Natural killer cell treated with Interleukin-12 subunit alpha and Interleukin-12 subunit beta and Interleukin-15 and Interleukin-18, amount 100 ng/mL, for 72 hours (primary cell): ENCODE measurements at places on chromosomes 3 and 15. TPM values are rescaled to one million over a fixed set of nuclear protein-coding genes. Genes with fewer than 3 reads are reported as not detected.
A peak's percentile ranks its signal among the peaks of the same experiment; 100 is the strongest.

ATP2B2 gene
- not detected for total RNA-seq

SGO1 gene
- 11.0 TPM for total RNA-seq

HCLS1 gene
- 297 TPM for total RNA-seq

ST8SIA2 gene
- not detected for total RNA-seq

XRN1 gene
- total RNA-seq: 73.2 TPM

PRKCI gene
- total RNA-seq: 12.4 TPM

SLC9C1 gene
- total RNA-seq: not detected

CX3CR1 gene
- 18.4 TPM for total RNA-seq

- no peaks in the 10 kb centered on the region for H3K27me3 ChIP-seq
- H3K27ac ChIP-seq: no peak overlapping the region
- no peaks in the 10 kb centered on the region for H3K4me1 ChIP-seq
- no peak for DNase-seq
Measured at GRCh38 chr3:123655400-123655799, 70.5 kb upstream of the HACD2 start.

DNA sequence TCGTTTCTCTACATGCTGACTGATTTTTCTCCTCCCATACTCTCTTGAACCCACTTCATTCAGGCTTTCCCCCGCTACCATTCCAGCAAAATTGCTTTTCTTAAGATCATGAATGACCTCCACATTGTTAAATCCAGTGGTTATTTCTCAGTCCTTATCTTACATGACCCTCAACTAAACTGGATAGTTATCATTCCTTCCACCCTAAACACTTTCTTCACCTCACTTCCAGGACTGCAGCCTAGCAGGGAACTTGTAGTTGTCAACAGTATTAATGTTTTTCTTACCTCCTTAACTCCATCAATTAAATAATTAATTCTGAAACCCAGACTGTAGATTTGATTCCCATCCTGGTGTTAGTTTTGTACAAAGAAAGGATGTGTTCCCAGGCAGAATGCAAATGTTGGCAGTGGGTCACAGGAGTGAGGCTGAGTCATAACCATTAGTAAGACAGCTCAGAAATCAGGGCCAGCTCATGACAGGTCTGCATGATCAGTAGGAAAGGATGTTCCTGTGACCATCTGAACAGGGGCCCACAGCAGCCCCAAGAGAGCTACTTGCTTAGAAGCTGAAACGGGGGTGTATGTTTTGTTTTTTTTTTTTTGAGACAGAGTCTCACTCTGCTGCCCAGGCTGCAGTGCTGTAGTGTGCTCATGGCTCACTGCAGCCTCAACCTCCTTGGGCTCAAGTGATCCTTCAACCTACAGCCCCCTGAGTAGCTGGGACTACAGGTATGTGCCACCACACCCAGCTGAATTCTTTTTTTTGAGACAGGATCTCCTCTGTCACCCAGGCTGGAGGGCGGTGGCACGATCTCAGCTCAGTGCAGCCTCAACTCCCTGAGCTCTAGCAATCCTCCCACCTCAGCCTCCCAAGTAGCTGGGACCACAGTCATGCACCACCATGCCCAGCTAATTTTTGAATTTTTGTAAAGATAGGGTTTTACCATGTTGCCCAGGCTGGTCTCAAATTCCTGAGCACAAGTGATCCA lies 9.1 kb downstream of the BCL2L10 start:
- H3K4me3 ChIP-seq: no peak overlapping the region
- H3K36me3 ChIP-seq: no peaks in the 10 kb centered on the region
- peaks cover 6% of the 10 kb centered on the region for H3K27me3 ChIP-seq
- no peak overlapping the region for H3K27ac ChIP-seq
- DNase-seq: no peak
- peaks cover 6% of the 10 kb centered on the region for H3K4me1 ChIP-seq

DNA sequence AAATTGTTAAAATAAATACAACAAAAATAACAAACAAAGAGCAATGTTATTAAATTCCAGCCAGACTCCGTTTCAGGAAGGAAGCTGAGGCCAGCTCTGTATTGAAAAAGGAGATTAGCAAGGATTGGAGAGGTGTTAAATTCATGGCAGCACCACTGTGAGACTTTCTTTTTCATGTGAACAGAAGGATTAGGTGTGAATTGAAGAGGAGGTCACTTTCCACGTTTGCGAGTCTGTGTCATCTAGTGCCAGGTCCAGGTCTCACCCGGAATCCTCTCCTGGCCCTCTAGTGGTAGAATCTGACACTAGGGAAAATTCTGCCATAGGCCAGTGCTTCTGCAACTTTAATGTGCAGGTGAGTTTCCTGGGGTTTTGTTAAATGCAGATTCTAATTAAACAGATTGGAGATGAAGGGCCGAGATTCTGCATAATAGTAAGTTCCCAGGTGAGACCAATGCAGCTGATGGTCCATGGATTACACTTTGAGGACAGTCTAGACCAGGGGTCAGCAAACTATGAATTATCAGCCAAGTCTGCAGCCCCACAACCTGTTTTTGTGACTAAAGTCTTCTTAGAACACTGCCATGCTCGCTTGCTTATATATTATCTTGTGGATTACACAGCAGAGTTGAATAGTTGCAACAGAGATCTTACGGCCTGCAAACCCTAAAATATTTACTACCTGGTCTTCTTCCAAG lies 9.2 kb upstream of the SLC6A1 start:
- no peaks in the 10 kb centered on the region for H3K36me3 ChIP-seq
- no peak for DNase-seq
- H3K27me3 ChIP-seq: peaks cover 8% of the 10 kb centered on the region
- H3K4me1 ChIP-seq: no peaks in the 10 kb centered on the region
- H3K27ac ChIP-seq: no peak overlapping the region
- H3K4me3 ChIP-seq: no peak overlapping the region

GRCh38 chr15:91319371-91320059 lies 219.5 kb downstream of the SV2B start:
- H3K4me1 ChIP-seq: peaks cover 11% of the 10 kb centered on the region
- no peak for DNase-seq
- peak overlapping the region; percentile 52 for H3K27ac ChIP-seq
- H3K4me3 ChIP-seq: no peak overlapping the region
- H3K27me3 ChIP-seq: peaks cover 30% of the 10 kb centered on the region
- peaks cover 8% of the 10 kb centered on the region for H3K36me3 ChIP-seq

DNA sequence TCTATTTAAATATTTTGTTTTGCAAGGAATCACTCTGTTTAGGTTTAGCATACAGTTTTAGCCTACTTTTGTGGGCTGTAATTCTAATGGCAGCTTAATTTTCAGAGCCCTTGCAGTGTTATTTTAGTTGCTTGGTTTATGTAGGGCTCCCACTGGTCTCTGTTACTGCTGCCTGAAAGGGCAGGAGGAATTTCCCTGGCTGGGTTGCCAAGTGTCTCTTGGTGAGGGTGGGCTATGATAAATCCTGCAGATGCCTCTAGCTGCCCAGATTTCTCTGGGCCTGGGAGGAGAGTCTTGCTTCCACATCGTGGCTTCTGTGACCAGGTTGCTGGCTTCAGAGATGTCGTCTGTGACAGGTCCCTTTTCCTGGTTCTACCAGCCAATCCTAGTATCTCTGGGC lies 36.2 kb downstream of the ILDR1 start:
- peaks cover 20% of the 10 kb centered on the region for H3K36me3 ChIP-seq
- H3K27ac ChIP-seq: no peak overlapping the region
- peaks cover 15% of the 10 kb centered on the region for H3K27me3 ChIP-seq
- no peaks in the 10 kb centered on the region for H3K4me1 ChIP-seq

GRCh38 chr3:58672880-58673279 lies 6.3 kb upstream of the FAM3D start:
- no peak overlapping the region for H3K27ac ChIP-seq
- no peaks in the 10 kb centered on the region for H3K4me1 ChIP-seq
- no peaks in the 10 kb centered on the region for H3K36me3 ChIP-seq
- peaks cover 11% of the 10 kb centered on the region for H3K27me3 ChIP-seq

GRCh38 chr3:99250821-99251355 lies 349.4 kb upstream of the DCBLD2 start:
- no peaks in the 10 kb centered on the region for H3K27me3 ChIP-seq
- DNase-seq: no peak
- no peak overlapping the region for H3K27ac ChIP-seq

DNA sequence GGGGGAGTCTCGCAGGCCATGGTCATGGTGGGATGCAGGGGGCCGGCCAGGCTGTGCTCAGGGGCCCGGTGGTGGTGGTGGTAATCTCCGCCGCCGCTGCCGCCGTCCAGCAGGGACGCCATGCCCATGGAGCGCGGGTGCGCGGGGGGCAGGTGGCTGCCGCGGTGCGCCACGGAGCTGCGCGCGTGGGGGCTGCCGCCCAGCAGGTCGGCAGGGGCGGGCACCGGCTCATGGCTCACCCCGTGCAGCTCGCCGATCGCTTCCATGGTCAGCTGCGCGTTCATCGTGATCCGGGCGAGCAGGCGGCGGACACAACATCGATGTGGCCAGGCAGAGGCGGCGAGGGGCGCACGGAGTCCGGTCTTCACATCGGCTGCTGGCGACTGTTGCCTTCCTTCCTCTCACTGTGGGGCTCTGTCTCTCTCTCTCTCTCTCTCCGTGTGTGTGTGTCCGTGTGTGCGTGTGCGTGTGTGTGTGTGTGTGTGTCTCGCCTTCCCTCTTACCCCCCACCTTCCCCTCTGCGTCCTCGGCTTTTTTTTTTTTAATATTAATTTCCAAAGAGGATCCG lies 451 bp downstream of the ONECUT1 start:
- H3K27me3 ChIP-seq: peaks cover 53% of the 10 kb centered on the region
- H3K4me3 ChIP-seq: peak overlapping the region; percentile 65
- H3K36me3 ChIP-seq: no peaks in the 10 kb centered on the region
- peaks cover 12% of the 10 kb centered on the region for H3K4me1 ChIP-seq
- no peak overlapping the region for H3K27ac ChIP-seq

DNA sequence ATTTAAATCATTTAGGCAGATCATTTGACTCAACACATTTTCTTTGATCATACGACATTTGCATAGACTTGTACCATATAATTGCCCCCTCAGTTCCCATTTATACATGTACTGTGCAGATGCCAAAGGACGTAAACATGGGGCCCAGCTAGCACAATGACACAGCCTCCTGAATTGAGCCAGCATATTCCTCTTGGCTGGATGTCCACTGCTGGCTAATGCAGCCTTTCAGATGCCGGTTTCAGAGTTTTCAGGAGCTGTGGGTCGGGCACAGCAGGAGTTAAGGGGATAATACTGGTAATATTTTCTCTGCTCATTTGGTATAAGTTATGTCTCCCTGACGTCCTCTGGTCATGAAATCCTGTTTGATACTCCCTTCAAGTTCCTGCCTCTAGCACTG lies 39.4 kb downstream of the KAT2B start:
- no peak for DNase-seq
- H3K4me1 ChIP-seq: peaks cover 36% of the 10 kb centered on the region
- H3K27me3 ChIP-seq: no peaks in the 10 kb centered on the region
- no peaks in the 10 kb centered on the region for H3K36me3 ChIP-seq

DNA sequence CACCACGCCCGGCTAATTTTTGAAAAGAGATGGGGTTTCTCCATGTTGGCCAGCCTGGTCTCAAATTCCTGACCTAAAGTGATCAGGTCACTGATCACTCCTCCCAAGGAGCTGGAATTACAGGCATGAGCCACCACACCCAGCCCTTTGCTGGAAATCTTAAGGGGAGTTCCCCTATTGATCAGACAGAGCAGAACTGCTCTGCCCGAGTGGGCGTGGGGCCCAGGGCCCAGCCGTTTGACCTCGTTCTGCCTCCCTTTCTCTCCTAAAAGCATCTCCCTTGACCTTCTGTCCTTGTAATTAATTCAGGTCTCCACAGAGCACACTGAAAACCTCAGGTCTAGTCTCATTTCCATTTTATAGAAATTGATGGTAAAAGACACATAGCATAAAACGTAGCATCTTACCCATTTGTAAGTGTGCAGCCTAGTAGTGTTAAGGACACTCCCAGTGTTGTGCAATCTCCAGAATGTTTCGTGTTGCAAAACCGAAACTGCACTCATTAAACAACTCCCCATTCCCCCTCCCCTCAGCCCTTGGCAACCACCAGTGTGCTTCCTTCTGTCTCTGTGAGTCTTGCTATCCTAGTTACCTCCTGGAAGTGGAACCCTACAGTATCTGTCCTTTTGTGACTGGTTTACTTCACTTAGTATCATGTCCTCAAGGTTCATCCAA lies 89.3 kb downstream of the SLCO3A1 start:
- DNase-seq: peak; percentile 88
- no peaks in the 10 kb centered on the region for H3K27me3 ChIP-seq
- H3K27ac ChIP-seq: peak overlapping the region; percentile 76
- peak overlapping the region; percentile 86 for H3K4me3 ChIP-seq
- no peaks in the 10 kb centered on the region for H3K36me3 ChIP-seq

- no peak overlapping the region for H3K27ac ChIP-seq
- no peaks in the 10 kb centered on the region for H3K27me3 ChIP-seq
- no peaks in the 10 kb centered on the region for H3K36me3 ChIP-seq
Measured at GRCh38 chr3:22322861-22323260, 571.9 kb upstream of the ZNF385D start.

- H3K36me3 ChIP-seq: no peaks in the 10 kb centered on the region
- no peak for DNase-seq
- H3K27ac ChIP-seq: no peak overlapping the region
- H3K27me3 ChIP-seq: peaks cover 2% of the 10 kb centered on the region
- no peaks in the 10 kb centered on the region for H3K4me1 ChIP-seq
Measured at GRCh38 chr3:133280586-133280985, 119.3 kb upstream of the BFSP2 start.

GRCh38 chr3:138782755-138783154 lies 52.0 kb downstream of the PIK3CB start:
- no peaks in the 10 kb centered on the region for H3K36me3 ChIP-seq
- H3K4me1 ChIP-seq: peaks cover 8% of the 10 kb centered on the region
- no peak for DNase-seq
